Activated T-cell treated with anti-CD3 and anti-CD28 coated beads, Interleukin-2, amount 50 U/mL, for 72 hours (primary cell): ENCODE measurements at places on chromosomes 3 and 15. TPM values are rescaled to one million over a fixed set of nuclear protein-coding genes. Genes with fewer than 3 reads are reported as not detected.

The ABTB1 gene
- total RNA-seq: 24.1 TPM

The P2RY1 gene
- 1.7 TPM for total RNA-seq

The TRAT1 gene
- 25.9 TPM for total RNA-seq

The CYP1A2 gene
- total RNA-seq: not detected

The CDC25A gene
- 31.6 TPM for total RNA-seq

The CELF6 gene
- 0.58 TPM for total RNA-seq

The TRH gene
- not detected for total RNA-seq

The FEZF2 gene
- total RNA-seq: not detected
